ENCODE measurements at places on chromosomes 4 and X.
A peak's percentile ranks its signal among the peaks of the same experiment; 100 is the strongest.

GRCh38 chrX:41275661-41276609, 58.0 kb upstream of the DDX3X start:
- DNase-seq, result peak; percentile 9

DNA sequence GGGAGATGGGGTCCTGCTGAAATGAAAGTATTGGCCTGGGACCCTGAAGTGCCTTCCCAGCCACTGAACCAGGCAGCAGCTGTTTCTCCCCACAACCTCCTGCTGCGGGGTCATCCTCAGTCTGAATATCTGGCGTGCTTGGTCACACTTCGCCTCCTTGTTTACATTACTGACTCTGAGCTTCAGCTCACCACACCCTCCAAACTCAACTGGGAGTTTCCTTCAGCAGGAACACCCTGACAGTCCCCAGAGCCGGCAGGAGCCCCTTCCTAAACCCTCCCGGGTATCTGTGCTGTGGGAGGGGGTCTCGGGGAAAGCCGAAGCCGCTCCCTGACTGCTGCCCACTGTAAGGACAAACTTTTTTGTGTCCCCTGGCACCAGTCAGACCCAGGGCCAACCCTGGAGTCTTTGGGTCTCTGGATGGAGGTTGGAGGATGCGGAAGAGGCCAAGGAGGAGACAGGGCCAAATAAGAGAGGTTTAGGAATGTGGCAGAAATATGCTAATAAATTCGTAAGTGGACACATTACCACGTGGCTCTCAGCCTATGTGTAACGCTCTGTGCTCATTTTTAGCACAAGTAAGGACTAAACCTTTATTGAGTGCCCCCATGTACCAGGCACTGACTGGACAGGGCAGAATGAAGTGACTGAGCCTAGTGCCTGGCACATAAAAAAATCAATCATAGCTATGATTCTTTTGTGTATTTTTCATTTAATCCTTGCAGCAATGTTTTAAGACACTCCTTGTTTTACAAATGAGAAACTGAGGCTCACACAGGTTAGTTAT, 20.7 kb downstream of the FHDC1 start:
- no peak for DNase-seq

GRCh38 chr4:112633477-112634235, 3.1 kb downstream of the ZGRF1 start:
- DNase-seq, result peak; percentile 34

DNA sequence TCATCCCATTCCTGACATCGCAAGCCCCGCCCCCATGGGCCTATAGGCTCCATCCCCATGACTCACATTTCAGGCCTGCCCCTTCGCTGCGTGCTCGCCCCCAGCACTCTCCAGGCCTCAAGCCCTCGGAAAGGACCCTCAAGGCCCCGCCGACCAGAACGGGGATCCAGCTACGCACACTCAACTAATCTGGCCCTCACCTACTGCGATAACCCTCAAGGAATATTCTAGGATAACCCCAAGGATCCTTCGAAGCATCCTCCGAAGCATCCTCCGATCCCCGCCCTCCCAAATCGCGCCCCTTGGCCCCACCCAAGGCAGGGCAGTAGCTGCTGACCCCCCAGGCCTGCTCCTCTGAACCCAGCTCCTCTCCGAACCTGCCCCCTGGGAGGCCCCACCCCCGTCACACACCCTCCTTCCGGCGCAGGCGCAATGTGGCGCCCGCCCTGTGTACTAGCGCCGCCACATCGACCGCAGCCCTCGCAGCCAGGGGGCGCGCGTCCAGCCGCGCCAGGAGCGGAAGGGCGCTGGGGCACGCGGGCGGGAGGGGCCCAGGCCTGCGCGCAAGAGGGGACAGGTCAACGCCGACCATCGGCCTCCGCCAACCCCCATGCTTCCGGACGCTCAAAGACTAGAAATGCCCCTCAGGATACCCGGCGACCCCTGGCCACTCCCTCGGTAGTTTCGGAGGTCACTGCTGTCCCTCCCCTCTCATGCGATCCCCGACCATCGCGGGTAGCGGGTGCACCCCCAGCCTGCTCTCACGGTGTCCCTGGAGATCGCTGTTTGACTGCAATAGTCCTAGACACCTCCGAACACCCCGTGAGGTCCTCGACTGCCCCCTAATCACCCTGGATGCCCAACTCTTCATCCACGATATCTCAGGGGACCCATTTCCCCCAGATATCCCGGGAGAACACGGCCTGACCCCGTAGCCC, 6.4 kb upstream of the MAGIX start:
- peak; percentile 35 for DNase-seq

DNA sequence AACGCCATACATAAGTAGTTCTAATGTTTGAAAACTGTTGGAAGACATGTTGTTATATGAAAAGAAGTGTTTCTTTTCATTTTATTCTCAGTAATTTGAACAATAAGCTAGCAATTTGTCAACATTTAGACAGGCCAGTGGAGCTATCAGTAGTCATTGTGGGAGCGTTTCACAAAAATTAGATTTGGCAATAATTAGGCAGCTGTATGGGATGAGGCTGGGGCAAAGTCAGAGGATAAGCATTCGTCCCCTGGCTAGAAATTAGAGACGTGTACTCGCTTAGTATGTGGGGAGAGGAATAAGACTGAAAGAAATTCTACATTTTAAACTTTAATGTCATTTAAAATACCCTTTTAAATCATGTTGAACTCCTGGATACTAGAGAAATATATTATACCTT, 70.6 kb downstream of the TMEM144 start:
- no peak for DNase-seq

GRCh38 chr4:94354474-94354896, 11.8 kb upstream of the HPGDS start:
- no peak for DNase-seq

DNA sequence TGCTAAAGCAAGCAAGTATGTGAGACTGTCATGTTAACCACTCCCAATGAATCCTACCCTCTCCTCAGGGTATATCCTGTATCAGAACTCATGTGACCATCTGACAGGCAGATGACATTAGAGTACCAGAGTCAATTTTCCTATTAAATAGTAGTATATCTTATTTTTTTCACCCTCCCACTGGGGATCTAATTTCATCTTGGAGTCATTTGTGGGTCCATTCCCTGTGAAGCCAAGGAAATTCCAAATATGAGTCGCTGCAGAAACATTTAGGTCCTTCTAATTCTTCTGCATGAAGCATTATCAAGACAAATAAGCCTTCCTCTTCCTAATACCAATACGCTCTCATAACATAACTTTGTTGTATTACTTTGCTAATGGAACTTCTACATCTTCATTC, 52.2 kb upstream of the BLTP1 start:
- no peak for DNase-seq

GRCh38 chrX:148610328-148610698, 109.9 kb downstream of the AFF2 start:
- DNase-seq, result no peak
